ENCODE measurements at places on chromosomes 12 and 14.
A peak's percentile ranks its signal among the peaks of the same experiment; 100 is the strongest.

DNA sequence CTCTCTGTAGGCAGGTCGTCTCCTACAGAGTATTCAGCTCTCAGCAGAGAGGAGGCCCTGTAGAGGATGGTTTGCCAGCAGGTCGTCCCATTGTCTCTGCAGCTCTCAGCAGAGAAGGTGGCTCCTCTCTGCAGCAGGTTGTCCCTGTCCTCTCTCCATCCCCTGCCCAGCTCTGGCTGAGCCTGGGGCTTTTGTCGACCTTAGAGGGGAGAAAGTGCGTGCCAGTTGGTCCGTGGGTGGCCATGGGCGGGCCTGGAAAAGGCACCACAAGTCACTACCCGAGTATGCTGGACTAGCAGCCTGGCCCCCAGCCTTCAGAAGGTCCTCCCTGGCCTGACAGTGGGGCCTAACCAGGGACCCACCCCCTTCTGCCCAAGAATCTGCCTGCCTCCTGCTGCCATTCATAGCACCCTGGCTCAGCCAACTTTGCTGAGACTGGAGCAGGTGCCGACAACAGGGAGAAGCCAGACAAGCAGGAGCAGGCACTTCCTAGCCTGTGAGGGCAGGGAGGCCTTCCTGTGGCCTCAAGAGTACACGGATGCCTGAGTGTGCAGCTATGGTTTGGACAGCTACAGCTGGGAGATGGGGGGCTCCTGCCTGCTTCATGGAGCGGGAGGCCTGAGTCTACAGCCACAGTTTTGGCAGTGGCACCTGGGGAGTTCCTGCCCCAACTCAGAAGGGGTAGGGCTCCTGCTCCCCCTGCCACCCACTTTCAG is 59.7 kb upstream of the KCNH3 start:
- no peak for DNase-seq

DNA sequence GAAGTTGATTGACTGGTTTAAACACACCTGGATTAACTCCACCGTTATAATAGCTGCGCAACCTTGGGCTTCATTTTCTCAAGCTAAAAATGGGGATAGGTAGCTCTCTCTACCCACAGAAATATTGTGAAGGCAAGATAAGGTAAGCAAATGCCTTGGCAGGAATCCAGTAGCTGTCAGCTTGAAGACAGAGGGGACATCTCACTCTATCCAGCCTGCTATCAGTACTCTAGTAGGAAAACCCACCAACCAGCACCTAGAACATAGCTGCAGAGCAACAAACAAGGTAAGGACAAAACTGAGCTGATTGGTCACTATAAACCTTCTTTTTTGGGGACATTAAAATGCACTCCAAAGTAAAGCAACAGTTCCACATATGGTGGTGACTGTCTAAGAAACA is 7.7 kb downstream of the CSRP2 start:
- DNase-seq: no peak

DNA sequence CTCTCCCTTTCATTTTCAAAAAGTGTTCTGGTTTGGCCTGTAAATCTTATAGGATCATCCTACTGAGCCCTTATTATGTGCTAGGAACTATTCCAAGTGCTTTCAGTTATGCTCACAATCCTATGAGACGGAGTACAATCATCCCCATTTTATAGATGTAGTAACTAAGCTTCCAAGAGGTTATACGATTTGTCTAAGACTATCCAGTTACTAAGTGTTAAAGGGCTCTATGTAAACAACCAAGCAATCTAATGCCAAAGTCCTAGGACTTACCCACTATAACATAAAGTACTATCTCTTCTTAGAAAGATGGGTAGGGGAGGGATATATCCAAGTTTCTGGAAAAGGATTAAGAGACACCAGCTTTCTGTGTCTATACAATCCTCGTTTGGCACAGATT is 6.7 kb downstream of the CFL2 start:
- DNase-seq: no peak

DNA sequence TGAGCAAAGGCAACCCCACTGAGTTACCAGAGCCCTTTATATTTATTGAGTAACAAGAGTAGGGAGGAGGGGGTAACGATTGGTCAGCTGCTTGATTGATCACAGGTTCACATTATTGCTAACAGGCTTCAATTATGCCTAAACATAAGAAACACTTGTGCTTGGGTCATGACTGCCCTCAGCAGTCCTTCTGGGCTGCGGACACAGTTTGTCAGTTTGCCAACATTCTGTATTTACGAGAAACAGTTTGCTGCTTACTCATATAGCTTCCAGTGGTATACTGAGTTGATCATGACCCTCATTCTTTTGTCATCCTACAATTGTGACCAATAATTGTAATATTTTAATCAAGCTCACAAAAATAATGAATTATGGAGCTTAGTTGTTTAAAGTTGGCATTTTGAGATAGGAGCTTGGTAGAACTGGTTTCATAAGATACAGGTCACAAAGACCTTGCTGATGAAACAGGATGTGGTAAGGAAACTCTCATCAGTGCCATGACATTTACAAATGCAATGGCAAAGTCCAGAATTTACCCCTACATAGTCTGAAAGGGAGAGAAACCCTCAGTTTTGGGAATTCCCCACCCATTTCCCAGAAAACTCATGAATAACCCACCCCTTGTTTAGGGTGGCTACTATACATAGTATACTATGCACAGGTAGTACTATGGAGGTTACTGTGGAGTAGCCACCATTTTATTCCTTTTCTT is 1421.0 kb upstream of the FLRT2 start:
- DNase-seq: no peak

- DNase-seq: no peak
Measured at GRCh38 chr12:122067548-122067947, 11.0 kb upstream of the MLXIP start.

DNA sequence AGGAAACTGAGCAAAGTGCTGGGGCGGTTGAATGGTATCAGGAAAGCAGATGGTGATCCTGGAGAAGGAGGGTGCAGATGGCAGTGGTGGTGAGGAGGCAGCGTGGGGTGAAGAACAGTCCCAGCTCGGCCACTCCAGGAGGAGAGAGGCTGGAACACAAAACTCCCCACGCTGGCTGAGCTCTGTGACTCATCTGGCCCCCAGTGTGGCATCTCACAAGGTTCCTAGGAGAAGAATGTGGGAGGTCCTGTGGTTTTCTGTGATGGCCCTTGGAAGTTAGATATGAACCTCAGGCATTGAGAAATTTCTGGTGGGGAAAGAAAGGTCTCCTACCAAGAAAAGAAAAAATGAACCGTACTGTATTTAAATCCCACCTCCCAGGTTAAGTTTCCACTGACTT is 8.0 kb upstream of the NRXN3 start:
- DNase-seq: no peak

DNA sequence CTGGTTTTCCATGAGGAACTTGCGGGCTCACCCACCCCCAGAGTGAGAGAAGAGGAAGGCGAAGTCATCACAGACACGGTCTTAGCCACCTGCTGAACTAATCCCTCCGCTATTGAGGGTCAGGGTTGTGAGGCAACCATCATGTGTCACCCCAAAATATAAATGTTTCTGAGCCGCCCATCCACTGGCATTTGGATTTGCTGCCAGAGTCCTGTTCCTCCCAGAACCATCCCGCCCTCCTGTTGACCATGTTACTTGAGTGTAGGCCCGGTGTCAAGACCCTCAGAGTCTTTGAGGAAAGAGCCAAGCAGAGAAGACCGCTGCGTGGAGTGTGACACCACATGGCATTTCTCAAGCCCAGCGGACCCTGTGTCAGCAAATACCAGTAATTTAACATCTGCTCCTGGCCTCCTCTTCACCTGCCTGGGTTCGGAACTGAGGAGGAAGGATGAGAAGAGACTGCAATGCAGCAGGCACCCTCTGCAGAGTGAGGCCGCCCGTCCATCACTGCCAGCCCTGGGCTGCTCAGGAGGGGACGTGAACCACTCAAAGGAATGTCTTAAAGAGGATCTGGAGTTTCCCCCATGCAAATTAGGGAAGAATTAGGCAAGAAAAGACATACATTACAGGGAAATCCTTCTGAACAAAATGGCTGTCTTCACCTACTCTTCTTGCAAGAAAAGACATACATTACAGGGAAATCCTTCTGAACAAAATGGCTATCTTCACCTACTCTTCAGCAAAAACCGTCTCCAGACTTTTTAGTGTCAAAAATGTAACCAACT is 100.4 kb downstream of the FBXL14 start:
- no peak for DNase-seq

- no peak for DNase-seq
Measured at GRCh38 chr12:112979041-112979680, 842 bp downstream of the OAS2 start.

GRCh38 chr14:102378830-102379229 is 16.1 kb downstream of the TECPR2 start:
- no peak for DNase-seq

GRCh38 chr12:103912069-103912468 is 18.1 kb upstream of the HSP90B1 start:
- no peak for DNase-seq

DNA sequence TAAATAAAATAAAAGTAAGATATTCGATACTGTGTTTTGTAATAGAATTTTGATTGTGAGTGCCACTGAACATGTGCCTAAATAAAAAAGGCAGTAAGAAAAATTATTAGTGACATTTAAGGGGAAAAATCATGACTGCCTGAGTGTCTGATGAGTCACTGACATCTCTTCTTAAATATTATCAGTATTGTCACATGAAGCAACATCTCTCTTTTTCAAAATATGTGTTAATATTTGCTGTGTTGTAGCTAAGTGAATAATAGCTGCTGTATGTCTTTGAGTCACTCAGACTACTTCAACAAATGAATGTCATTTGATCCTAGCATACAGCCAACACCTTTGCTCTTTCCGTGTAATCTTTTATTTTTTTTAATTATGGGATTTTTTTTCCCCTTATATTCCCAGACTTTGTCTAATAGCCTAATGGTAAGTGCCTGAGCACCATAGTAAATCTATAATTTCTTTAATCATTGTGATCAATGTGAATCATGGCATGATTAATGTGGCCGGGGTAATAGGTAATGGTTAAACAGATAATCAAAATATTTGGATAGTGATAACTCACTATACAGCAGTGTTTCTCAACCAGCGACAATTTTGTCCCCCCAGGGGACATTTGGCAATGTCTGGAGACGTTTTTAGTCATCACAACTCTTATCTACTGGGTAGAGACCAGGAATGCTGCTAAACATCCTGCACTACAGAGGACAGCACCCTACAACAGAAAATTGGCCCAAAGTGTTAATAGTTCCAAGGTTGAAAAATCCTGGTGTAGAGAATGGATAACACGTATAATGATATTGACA is 11.7 kb upstream of the OTX2 start:
- no peak for DNase-seq

GRCh38 chr14:93023039-93023438 is 92.7 kb downstream of the ITPK1 start:
- peak; percentile 59 for DNase-seq
